ENCODE measurements at places on chromosomes 13 and 19.
A peak's percentile ranks its signal among the peaks of the same experiment; 100 is the strongest.

DNA sequence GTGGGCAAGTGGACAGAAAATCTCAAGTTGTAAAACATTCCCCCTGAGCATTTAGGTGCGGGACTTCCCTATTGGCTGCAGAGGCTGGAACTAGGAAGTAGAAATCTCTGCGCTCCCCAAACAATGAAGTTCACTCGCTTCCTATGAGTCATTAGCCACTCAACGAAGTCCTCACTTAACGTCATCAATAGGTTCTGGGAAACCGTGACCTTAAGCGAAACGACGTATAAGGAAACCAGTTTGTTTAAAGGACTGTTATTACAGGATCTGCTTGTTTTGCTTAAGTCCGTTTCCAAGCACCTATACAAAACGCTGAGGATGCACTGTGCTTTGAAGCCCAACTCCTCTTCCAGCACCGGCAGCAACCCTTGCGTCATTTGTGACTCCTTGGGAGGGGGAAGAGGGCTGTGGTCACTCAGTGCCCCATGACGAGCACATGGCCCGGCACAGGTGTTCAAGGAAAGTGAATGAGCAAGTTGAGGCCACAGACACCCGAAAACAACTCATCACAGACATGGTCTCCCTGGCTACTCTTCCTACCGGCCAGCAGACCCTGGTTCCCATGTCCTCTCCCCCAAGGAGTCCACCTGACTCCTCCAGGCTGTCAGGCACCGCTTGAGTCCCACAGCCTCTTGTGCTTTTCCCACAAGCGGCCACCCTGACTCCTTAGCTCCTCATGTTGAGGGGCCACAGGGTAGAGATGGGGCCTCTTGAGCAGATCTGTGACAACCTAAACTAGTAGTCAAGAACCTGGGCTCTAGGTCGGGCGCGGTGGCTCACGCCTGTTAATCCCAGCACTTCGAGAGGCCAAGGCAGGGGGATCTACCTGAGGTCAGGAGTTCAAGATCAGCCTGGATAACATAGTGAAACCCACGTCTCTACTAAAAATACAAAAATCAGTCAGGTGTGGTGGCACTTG, 4.8 kb downstream of the RPS16 start:
- DNase-seq: no peak

- no peak for DNase-seq
These were observed 7.4 kb downstream of the DHDH start for GRCh38 chr19:48940902-48941301.

DNA sequence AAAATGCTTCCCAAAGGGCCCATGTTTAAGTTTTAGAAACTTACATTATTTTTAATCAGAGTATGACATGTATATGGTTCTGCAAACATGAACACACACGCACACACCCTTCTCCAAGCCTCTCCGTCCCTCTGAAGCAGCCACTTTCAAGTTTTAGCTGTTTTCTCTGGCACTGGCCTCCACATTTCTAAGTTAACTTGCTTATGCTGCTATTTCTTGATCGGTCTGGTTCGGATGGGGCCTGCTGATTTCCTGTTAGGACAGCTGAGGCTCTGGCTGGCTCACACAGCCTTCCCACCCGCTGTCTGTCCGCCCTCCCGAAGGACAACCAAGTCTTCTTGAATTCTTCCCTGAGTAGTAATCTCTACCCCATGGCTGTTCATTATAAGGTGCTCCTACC, 4.4 kb downstream of the SPC24 start:
- no peak for DNase-seq

DNA sequence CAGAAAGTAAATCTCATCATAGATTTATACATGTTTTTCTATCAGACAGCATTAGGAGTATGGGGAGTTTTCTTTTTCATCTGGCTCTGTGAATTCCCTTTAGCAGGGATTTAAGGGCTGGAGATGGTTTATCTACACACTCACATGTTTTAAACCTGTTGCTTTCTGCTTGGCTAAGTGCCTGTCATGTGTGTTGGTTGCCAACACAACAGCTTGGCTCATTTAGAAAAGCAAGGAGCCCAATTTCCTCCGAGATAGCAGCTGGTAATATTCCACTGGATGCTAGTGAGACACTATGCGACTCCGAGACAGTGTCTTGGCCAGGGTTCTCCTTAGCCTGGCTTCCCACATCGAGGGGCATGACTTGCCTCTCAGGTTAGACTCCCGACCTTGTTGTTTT, 83.3 kb downstream of the KLF5 start:
- no peak for DNase-seq

DNA sequence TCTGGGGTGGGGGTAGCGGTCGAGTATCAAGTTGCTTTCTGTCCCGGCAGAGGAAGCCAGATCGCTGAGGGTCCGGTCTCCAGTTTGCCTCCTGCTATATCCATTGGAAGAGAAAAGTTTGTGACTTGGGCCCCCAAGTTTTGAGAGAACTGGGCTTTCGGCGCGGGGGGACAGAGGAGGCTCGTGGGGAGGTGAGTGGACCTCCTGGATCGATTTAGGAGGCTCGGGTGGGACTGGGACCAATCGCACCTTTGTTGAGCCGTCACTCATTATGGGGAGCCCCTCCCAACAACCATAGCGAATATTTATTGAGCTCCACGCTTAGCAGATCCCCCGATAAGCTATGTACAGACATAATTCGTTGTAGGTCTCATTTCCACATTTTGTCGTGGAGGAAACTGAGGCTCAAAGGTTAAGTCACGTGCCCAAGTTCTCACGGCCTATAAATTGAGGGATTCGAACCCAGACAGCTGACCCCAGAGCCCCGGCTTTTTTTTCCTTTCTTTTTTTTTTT, 909 bp downstream of the RFXANK start:
- no peak for DNase-seq

DNA sequence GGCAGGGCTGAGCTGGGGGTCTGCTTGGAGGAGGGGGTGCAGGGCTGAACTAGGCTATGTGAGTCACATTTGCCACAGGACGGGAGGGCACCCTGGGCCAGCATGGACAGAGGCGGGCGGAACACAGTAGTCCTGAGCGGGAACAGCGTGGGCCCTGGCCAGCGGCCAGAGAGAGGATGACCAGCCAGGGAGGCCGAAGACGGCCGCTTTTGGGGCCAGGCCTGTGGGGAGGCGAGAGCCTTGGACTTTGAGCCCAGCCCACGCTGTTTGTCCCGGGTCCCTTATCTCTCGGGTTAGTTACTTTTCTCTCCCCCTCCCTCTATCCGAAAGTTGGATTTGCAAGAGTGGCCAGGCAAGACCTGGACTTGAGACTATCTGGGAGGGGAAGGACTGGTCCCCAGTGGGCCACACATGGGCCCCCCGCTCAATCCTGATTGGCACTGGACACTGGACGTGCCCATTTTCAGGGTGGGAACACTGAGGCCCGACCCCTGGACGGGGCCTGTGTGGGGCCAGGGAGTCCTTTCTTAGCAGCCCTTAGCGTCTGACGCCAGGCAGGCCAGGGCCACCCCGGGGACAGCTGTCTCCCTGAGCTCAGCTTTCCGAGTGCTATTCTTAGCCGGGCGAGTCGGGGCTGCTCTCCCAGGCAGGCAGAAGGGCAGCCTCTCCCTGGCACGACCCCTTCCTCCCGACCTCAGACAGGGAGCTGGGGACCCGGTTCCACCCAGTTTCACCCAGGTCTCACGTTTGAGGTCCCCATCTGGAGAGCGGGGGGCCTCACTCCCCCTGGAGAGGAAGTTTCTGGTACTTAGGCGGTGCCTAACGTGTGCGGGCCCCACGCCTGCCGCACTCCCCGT, 833 bp downstream of the GAMT start:
- DNase-seq: no peak

DNA sequence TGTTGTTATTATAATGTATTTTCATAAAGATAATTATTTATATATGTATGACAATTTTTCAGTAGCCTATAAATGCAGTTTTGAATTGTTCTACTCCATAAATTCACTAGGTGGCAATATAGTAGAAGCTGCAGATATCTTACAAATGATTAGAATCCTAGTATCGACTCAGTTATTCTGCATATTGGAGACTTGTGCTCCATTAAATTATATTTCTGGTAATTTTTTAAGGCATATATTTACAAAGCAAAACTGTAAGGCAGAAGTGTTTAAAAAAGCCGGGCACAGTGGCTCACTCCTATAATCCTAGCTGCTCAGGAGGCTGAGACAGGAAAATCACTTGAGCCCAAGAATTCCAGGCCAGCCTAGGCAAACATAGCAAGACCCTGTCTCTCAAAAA, 58.7 kb downstream of the DPY19L3 start:
- DNase-seq: no peak

DNA sequence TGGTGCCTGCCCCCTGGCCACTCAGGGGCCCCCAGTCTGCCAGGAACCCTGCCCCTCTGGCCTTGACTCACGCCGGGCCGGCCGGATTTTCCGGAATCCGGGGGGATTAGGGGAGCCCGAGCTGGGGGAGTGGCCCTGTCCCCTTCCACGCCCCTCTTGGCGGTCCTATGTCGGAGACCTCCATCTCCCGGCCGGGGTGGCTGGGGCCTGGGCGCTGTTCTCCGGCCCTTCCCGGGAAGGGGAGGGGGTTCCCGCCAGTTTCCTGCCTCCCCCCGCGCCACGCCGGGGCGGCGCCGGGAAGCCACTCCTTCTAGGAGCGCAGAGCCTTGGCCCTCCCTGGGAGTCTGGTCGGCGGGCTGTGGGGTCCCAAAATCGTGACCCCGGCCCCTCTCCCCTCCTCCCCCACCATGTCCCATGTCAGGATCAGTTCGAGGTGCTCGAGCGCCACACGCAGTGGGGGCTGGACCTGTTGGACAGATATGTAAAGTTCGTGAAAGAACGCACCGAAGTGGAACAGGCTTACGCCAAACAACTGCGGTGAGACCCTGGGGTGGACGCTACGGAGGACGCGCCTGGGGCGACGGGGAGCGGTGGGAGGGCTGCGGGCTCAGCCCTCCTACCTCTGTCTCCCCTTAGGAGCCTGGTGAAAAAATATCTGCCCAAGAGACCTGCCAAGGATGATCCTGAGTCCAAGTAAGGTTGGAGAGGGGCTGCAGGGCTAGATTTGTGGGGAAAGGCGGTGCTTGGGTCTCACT, 1.3 kb downstream of the TRIP10 start:
- DNase-seq: no peak

- DNase-seq: no peak
These were observed 983.4 kb downstream of the EFNB2 start for GRCh38 chr13:105552078-105552477.

DNA sequence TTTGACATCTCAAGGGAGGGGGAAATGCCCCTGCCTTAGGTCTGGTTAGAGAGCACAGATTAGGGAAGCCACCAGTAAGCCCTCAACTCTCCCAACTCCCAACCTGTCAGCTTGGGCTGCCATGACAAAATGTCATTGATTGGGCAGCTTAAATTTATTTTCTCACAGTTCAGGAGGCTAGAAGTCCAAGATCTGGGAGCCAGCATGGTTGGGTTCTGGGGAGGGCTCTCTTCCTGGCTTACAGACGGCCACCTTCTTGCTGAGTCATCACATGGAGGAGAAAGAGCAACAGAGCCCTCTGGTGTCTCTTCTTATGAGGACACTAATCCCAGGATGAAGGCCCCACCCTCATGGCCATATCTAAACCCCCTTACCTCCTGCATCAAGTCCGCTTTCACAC, 24.2 kb downstream of the C19orf12 start:
- DNase-seq: no peak

DNA sequence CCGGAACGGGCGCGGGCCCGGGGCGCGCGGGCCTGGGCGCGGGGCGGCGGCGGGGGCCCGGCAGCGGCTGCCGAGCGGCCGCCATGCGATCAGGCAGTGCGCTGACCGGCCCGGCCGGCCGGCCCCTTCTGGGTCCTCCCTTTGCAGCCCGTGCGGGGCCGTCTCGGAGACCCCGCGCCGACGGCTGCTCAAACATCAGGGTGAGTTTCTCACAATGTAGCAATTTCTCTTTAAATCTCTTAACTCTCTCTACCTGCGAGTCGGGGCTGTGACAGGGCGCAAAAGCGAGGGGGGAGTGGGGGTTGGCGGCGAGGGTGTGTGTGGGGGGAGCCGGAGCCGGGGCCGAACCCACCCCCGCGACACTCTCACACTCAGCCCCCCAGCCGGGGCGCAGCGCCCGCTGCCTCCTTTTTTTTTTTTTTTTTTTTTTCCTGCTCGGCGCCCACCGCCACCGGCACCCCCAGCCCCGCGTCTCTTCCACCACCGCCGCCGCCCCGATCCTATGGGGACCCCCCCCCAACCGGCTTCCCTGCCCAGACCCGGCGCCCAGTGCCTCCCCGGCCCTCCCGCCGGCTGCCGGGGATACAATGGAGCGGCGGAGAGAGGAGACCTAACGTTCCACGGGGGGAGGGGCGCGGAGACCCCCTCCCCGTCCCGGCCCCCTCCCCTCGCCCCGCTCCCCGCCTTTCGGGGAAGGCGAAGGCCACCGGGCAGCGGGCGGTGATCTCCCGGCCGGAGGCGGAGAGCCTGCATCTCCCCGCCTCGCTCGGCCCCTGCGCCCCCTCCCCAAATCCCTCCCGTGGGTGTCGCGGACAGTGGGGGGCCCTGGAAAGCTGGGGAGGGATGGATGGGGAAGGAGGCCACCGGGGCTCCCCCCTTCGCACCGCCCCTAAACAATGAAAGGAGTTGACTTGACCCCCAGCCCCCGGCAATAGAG, at the start of gene BICRA:
BICRA (plus strand) TSS at position 166 of the 937 bp plus-strand sequence. CDS start 64,441 bp downstream, outside the sequence.
- DNase-seq: peak; percentile 68

DNA sequence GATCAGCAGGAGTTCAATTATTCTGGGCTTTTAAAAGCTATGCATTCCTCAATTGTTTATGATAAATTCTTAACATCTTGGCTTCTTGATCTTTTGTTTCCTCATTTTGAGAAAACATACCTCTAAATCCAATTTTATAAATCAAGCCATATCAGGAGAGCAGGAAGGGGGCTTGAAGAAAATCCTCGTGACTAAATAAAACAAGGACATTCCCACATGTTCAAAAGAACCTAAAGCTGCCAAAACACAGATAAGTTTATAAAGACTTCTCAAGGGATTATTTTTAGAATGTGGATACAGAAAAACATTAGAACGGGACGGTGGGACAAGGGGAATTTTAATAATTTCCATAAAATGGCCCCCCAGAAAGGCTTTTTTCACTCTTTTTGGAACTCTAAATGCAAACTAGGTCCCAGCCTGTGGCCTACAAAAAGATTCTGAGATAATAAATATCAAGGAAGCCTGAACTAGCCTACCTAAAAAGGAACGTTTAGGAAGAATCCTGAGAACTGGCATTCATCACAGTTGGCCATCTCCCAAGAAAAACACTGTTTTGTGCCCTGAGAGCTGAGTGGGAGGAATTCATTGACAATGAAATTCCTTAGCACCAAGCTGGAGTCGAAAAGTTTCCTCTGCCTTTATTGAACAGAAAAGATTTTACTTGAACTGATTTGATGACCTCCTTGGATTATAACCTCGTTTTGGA, 30.1 kb downstream of the ZAR1L start:
- no peak for DNase-seq

GRCh38 chr19:55062735-55063491, at the start of gene RDH13:
RDH13 (minus strand) TSS chr19:55063148; CDS start chr19:55063032, 116 bp downstream.
- peak; percentile 100 for DNase-seq

DNA sequence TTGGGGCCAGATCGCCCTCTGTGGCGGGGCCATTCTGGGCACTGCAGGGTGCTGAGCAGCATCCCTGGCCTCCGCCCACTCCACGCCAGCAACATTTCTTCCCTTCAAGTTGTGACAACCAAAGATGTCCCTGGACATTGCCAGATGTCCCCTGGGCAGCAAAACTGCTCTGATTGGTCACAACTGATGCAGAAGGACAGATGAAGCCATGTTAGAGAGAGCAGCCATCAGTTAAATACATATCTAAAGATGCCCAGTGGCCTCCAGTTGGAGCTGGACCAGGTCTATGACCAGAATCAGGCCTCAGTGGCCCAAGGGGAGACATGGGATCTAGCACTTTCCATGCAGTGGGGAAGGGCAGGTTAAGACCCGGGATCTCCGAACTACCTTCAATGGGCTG, 125.7 kb downstream of the PTPRS start:
- no peak for DNase-seq

All from stimulated activated CD4-positive, alpha-beta T cell treated with anti-CD3 and anti-CD28 coated beads, Interleukin-1b, Interleukin-23, amount 100 ng/mL, for 24 hours (primary cell).